GM23248 (cell line): ENCODE measurements at places on chromosomes 16 and 17. TPM values are rescaled to one million over a fixed set of nuclear protein-coding genes. Genes with fewer than 3 reads are reported as not detected.

DNA sequence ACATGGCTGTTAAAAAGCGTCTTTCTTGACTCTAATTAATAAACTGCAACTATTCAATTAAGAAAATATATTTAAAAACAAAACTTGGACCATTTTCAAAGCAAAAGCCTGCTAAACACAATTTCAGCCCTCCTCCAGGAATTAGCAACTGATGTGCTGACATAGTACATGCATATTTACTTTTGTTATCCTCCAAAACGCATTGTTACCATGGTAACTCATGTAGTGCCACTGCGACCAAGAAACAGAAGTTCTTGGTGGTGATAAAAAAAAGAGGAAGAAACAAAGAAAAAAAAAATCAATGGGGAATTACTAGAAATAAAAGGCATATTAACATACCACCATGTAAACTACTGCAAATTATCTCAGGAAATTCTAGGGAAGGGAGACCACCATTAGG is 793.4 kb upstream of the CDH8 start:
- H3K4me3 ChIP-seq: no peak overlapping the region
- H3K36me3 ChIP-seq: no peaks in the 10 kb centered on the region
- H3K27me3 ChIP-seq: no peaks in the 10 kb centered on the region
- DNase-seq: no peak
- H3K4me1 ChIP-seq: no peaks in the 10 kb centered on the region
- H3K27ac ChIP-seq: no peak overlapping the region

GRCh38 chr16:50717091-50717490 is 23.7 kb downstream of the NOD2 start:
- H3K4me3 ChIP-seq: no peak overlapping the region
- no peak overlapping the region for H3K27ac ChIP-seq
- no peak for DNase-seq
- no peaks in the 10 kb centered on the region for H3K36me3 ChIP-seq

DNA sequence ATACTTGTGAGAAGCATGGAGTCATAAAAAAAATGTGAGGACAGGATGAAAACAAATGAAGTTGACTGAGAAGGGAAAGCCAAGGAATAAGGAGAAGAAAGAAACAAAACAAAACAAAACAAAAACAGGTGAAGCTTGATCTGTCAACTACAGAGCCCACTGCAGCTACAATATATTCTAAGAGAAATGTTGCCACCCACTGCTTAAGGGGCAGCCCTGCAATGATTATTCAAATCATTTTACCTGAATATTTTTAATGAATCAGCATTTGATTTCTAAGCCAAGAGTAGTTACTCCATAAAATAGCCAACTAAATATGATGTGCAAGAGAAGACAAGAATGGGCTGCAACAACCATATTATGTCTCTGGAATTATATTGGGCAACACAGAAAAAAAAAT is 252.0 kb upstream of the KIF2B start:
- H3K27me3 ChIP-seq: no peaks in the 10 kb centered on the region
- no peak overlapping the region for H3K4me3 ChIP-seq
- no peak for DNase-seq

DNA sequence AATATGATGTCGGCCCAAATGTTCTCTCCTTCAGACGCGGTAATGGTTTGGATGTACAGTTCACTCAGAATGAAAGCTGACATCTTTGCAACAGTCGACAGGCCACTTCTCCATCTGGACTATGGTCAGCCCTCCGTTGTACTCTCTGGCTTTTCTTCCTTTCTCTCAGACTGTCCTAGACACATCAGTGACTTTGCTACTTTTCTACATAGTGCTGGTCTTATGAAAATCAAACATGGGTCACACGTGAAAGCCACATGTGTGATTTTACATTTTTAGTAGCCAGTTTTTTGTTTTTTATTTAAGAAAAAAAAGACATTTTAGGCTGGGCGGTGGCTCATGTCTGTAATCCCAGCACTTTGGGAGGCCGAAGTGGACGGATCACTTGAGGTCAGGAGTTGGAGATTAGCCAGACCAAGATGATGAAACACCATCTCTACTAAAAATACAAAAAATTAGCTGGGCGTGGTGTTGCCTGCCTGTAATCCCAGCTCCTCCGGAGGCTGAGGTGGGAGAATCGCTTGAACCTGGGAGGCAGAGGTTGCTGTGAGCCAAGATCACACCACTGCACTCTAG is 644.1 kb downstream of the KCNJ2 start:
- DNase-seq: peak; percentile 61
- H3K4me1 ChIP-seq: peaks cover 13% of the 10 kb centered on the region
- H3K4me3 ChIP-seq: 0 out of 2 replicates have a peak overlapping the region, but pooled peaks have one; percentile 21
- H3K27me3 ChIP-seq: no peaks in the 10 kb centered on the region
- no peaks in the 10 kb centered on the region for H3K36me3 ChIP-seq

DNA sequence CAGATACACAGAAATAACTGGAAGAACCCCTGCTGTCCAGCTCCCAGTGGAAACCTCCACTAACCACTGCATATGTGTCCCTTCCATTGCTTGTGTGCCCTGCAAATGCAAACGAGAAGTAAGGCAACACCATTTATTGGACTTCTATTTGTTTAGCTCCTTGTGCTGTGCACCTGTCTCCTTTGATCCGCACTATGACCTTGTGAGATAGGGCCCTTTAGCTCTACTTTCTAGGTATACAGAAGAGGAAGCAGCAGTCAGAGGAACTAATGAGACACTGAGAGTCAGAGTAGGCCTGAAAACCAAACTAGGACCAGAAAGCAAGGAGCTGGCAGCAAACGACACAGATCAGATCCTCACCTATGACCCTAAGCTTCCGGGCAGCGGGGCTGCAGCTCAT is 22.4 kb downstream of the SOX9 start:
- no peak overlapping the region for H3K27ac ChIP-seq
- H3K27me3 ChIP-seq: no peaks in the 10 kb centered on the region
- H3K4me3 ChIP-seq: no peak overlapping the region
- no peak for DNase-seq
- H3K36me3 ChIP-seq: no peaks in the 10 kb centered on the region

DNA sequence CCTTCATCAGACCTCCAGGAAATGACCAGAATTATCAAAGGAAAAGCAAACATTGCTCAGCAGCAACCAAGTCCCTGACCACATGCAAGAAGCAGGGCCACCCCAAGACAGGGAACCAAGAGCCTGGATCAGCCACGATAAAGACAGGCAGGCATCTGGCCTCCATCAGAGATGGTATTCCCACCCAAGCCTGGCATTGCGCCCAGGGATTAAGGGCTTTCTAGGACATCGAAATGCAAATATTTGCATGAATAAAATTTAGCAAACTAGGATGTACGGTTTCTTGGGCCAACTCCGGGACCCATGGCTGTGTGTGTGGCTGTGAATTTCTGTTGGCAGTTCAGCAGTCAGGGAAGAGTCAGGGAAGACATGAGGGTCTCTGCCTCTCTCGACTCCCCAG is 241.4 kb upstream of the DYNLRB2 start:
- no peaks in the 10 kb centered on the region for H3K27me3 ChIP-seq
- DNase-seq: no peak
- H3K4me3 ChIP-seq: no peak overlapping the region
- no peaks in the 10 kb centered on the region for H3K36me3 ChIP-seq
- H3K27ac ChIP-seq: 0 out of 2 replicates have a peak overlapping the region, but pooled peaks have one; percentile 55

DNA sequence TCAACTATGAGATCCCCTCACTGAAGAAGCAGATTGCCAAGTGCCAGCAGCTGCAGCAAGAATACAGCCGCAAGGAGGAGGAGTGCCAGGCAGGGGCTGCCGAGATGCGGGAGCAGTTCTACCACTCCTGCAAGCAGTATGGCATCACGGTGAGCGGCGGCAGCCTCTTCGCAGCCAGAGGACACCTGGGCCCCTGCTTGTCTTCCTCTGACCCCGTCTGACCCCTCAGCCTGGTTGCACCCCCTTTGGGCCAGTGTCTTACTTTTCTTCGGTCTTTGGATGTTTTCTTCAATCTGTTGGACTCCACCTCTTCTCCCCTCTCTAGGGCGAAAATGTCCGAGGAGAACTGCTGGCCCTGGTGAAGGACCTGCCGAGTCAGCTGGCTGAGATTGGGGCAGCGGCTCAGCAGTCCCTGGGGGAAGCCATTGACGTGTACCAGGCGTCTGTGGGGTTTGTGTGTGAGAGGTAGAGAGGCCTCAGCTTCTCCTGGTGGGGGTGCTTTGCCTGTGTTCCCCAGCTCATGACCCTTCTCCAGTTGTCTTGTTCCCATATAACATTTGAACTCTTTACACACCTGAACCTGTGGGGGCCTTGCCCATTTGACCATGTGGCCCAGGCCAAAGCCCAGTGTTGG is 4.4 kb downstream of the CDK5RAP3 start:
- no peaks in the 10 kb centered on the region for H3K27me3 ChIP-seq
- H3K36me3 ChIP-seq: peaks cover 18% of the 10 kb centered on the region; the same call in 1 of the 2 replicates
- H3K4me3 ChIP-seq: no peak overlapping the region

The RNF112 gene
- polyA plus RNA-seq: 0.75 and 0.83 TPM in 2 replicates

The CALB2 gene
- 0.99 and 1.2 TPM in 2 replicates for polyA plus RNA-seq

The SLC52A1 gene
- polyA plus RNA-seq: not detected in 2 replicates
